ENCODE measurements at places on chromosomes 12 and 14.

DNA sequence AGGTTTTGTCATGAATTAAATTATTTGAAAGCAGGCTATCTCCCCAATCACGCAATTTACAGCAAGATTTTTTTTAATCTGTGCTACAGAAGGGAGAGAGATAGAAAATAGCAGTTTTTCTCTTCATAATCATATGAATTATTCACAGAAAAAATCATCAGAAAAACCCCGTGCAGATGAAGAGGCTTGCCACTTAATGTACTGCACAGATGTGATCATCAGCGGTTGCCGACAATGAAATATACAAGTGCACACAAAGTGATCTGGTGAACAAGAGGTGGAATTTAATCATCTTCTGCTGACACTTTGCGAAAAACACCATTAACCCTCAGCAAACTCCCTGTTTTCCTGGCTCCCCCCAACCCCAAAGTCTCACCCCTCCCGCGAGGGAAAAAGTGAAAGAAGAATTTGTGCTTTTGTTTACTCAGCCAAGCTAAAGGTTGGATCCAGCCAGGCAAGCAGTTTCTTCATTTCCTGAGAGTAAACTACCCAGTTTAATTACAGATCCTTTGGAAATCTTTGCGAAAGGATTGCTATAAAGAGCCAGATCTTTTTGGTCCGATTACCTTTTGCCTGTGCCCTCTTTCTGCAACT lies 3.1 kb upstream of the LMO3 start:
- DNase-seq, result no peak

- DNase-seq, result peak; percentile 38
Measured at GRCh38 chr12:62919838-62920237, 15.1 kb downstream of the PPM1H start.

DNA sequence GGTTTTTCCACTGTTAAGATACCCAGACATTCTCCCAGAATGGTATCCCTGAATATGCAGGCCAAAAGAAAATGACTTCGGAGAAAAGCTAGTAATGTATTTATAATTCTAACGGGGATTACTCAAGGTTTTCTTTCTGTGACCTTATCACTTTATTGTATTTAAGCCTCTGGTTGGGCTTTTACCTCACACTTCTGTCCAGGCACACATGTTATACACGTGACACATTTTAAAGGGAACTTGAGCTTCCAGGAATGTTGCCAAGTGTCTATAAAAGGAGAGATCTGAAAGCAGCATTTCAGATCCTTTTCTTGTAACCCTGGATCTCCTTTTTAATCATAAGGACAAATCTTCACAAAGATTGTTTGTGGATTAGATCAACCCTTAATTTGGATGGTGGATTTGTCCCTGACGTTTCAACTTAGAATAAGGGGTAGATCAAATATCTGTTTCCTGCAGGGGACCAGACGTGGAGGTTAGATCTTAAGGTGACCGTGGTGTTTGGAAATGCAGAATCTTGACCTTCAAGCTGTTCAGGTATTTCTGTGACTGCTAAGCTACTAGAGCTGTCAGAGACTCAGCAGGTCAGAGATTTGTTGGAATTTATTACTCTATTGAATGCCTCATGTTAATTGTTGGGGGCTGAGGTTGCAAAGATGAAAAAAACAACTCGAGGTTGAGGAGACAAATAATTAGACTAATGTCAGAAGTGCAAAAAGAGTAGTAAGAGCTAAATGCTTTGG lies 1.5 kb downstream of the CIPC start:
- peak; percentile 46 for DNase-seq

GRCh38 chr12:84305144-84305543 lies 607.5 kb downstream of the SLC6A15 start:
- DNase-seq, result no peak

DNA sequence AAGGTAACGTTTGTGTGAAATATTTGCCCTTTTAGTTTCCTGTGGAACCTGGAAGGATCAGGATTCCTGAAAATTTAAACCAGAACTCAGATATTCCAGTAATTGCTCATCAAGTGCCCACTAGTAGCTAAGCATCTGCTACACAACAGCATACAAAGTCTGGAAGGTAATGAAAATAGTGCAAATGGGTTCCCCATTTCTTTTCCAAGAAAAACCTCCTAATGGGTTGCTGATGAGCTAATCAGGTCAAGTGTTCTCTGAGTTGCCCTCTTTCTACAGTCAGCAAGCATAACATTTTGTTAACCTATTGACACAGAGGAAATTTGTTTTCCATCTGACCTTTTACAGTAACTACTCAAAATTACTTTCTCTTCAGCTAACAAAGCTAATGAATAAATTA lies 83.6 kb upstream of the PMCH start:
- DNase-seq, result no peak

- DNase-seq, result no peak
Measured at GRCh38 chr12:117105902-117106301, 6.7 kb upstream of the TESC start.

DNA sequence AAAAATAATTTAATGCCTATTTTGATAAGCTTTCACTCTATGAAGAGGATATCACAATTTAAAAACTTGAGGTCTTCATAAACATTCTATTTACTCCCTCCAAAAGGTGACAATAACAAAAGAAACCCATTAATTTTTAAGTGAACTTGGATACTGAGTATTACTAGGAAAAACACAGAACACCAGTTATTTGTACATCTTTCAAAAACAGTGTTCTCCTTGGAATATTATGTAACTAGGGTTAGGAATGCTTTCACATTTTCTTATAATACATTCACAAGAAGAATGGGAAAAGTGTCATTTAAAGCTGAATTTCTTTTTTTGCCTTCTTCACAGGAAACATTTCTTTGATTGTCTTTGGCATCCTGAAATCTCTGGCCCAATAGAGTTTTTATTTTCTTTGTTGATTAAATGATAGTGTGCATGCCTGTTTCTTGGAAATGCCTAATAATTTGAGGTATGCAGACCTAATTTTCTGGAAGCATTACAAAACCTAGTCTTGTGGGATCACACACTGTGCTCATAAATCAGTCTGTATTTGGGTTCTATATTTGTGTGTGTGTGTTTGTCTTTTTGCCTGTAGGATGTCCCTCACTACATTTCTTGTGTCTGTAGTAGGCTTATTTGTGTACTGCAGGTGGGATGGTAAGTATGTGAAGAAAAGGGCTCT lies 76.5 kb downstream of the WNK1 start:
- DNase-seq, result no peak

- peak; percentile 2 for DNase-seq
Measured at GRCh38 chr14:21923820-21924219, 250.2 kb upstream of the OR4E1 start.

- DNase-seq, result no peak
Measured at GRCh38 chr12:24945845-24946244, 3.1 kb downstream of the BCAT1 start.

DNA sequence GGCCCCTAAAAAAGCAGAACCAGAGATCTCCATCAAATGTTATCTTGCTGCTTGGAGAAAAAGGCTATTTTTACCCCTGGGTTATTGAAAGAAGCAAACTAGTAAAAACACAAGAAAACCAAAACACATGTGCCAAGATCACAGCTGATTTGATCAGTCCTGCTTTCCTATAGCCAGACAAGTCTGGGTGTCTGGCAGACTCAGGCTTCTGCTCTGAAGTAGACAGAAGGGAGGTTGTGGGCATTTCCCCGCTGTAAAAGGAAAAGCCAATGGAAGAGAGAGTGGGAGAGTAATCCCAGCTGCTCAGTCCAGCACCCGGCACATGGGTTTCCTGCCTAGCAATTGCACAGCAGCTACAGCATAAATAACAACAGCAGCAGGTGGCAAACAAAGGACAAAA lies 177.9 kb downstream of the PHLDA1 start:
- no peak for DNase-seq

- peak; percentile 37 for DNase-seq
Measured at GRCh38 chr14:39368261-39368959, 63.8 kb downstream of the FBXO33 start.

DNA sequence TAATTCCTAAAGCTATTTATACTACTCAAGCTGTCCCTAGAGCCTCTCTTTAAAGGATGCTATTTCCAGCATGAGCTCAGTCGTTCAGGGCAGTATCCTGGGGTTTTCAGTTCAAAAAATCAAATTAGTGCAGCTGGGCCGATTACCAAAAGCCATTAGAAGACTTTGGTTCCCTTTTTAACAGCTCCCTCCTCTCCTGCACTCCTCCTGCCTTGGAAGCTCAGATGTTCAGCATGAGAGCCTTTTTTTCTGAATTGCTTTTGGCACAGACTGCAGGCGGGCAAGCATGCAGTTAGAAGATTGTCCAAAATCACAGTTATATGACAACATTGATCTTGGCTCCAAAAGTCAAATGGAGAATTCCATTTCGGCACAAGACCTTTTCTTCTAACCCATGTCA lies 179.6 kb downstream of the SLC35F4 start:
- no peak for DNase-seq

- no peak for DNase-seq
Measured at GRCh38 chr12:100926669-100927248, 132.2 kb downstream of the ANO4 start.

DNA sequence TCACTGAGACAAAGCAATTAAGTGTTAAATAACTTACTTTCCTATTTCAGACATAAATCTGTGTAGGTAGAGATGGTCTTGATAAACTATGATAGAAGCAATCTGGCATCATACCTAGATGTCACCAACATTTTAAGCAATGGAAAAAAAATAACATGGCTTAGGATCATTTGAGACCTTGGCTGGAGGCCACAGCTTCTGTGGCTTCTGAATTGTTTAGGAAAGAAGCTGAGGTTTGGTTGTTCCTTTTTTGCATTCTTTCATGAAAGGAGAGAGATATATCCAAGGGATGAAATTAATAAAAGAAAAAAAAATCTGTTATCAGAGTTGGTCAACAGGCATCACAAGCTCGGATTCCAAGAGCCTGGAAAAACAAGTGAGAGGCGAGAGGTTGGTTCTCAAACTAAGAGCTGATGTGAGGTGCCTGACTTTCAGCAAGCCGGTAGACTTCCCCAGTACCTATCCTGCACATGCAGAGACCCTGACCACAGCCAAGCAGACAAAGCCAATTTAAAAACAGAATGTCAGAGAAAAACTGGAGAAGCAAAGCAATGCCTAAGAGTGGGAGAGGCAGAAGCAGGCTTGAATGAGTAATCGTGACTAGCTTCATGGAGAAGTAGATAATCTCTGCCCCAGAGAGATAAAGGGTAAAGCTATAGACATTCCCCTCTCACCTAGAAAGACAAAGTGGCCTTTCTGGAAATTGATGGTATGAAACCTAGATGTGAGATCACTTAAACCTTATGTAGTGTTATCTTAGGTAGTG lies 43.4 kb upstream of the ST8SIA1 start:
- no peak for DNase-seq

DNA sequence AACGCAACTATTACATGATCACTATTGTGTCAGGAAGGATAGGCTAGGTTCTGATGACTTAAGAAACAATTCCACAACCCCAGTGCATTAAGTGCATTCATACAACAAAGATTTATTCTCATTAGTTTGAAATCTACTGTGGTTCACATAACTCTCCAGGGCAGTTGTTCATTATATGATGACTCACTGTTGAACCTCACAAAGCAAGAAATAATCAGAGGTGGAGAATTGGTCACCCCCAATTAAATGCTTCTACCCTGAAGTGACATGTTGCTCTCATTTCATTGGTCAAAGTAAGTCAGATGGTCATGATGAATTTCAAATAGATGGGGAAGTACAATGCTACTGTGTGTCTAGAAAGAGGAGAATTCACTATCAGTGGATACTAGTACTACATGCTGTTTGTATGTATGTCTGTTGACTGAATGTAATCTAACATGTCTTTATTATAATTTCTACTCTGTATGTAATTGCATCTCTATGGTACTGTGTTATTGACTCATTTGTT lies 6.1 kb upstream of the HELB start:
- DNase-seq, result no peak

DNA sequence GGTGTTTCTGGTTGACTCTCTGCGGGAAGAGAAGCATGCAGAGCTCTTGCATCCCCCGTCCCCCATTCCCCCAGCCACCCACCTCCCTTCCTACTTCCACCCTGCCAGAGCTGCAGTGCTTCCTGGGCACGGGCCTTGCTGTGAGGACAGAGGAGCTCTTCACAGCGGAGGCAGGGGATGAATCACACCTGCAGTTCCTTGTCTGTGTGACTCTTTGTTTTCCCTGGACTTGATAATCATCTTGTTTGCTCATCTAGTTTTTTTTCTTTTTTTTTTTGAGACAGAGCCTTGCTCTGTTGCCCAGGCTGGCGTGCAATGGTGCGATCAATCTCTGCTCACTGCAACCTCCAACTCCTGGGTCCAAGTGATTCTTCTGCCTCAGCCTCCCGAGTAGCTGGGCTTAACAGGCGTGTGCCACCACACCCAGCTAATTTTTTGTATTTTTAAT lies 27.8 kb downstream of the ANKRD9 start:
- DNase-seq, result no peak

DNA sequence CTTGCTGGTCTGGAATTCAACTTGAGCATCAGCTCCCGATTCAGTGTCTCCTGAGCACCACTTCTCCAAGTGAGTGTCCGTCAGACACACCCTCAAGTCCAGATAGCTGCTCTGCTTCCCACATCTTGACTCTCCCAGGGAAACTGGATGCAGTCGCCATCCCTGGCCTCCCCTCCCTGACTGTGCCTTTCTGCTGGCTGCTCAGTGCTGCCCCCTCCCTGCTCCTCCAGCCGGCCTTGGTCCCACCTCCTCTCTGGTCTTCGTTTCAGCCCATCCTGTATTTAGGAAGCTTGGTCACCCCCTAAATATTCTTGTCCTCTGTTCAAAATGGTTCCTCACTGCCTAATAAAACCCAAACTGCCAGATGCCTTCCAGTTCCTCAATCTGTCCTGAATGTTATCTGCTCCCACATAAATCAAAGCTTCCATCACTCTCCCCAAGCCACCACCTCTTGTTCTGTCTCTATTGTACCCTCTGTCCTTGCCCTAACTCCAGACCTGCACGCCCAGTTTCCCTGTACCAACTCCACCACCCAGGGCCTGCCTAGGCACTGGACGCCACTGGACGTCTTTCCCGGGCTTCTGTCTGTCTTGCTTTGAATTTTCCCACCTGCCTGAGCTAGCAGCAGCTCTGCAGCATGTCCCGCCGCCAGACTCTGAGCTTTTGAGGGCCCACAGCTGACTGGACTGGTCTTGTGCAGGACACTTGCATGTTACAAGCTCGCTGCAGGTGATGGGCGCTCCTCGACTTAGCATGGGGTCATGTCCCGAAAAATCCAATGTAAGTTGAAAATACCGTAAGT lies 33.8 kb downstream of the CCDC92 start:
- no peak for DNase-seq

DNA sequence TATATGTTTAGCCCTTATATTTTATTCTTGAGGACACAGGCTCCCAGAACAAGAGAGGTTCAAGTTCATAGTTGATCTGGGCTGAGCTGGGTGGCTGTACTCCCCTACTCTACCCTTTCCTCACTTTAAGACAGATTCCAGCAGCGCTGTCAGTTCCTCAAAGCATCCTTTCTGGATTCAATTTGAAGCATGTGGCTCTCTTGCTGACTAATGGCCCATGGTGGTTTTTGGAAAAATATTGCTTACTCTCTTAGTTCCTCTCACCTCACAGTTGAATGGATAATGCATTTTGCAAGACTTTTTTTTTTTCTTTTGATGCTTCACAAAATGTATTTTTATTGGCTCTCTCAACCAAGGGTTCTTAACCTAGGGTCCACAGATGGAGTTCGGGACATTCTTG lies 4.1 kb downstream of the PELI2 start:
- no peak for DNase-seq

- DNase-seq, result no peak
Measured at GRCh38 chr12:69000074-69000473, 67.1 kb upstream of the CPM start.

Data from GF-D8 (cell line).